ENCODE measurements at places on chromosomes 12 and 14.

GRCh38 chr12:3533703-3534386 lies 42.8 kb downstream of the PRMT8 start:
- DNase-seq, result no peak

DNA sequence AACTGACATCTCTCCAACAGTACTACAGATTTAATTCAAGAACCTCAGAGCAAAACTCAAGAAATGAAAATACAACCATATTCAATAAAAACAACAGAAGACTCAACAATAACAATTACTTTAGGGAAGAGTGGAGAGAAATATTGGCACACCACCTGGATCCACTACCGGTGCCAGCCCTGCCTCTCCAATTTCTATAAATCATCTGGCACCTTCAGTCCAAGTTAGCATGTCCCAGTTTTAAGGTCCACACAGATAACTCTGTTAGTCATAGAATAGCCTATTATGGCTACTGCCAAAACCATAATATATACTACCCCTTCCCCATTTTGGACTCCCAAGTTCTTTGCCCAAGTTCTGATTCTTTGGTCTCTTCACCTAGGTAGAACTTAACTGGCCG lies 69.9 kb upstream of the PSMA6 start:
- no peak for DNase-seq

- no peak for DNase-seq
These were observed 48.2 kb downstream of the SETD3 start for GRCh38 chr14:99432485-99432884.

DNA sequence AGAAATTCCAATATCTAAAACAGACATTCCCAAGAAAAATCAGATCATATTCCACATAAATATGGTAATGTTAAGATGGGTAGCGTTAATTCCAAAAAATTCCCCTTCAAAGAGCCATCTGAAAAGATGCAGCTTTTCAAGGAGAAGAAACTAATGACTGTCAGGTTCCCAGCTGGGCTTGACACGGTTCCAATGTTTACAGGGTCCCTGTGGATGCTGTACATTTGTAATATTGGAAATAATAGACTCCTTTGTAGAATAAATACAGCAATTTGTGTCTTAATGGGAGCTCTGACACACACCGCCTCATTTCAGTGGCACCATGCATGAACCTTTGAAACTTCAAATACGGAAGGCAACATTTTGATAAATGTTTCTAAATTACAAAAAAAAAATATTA lies 140.6 kb downstream of the ITPR2 start:
- DNase-seq, result no peak

- DNase-seq, result no peak
These were observed 118.6 kb upstream of the SYT1 start for GRCh38 chr12:78746001-78746400.

DNA sequence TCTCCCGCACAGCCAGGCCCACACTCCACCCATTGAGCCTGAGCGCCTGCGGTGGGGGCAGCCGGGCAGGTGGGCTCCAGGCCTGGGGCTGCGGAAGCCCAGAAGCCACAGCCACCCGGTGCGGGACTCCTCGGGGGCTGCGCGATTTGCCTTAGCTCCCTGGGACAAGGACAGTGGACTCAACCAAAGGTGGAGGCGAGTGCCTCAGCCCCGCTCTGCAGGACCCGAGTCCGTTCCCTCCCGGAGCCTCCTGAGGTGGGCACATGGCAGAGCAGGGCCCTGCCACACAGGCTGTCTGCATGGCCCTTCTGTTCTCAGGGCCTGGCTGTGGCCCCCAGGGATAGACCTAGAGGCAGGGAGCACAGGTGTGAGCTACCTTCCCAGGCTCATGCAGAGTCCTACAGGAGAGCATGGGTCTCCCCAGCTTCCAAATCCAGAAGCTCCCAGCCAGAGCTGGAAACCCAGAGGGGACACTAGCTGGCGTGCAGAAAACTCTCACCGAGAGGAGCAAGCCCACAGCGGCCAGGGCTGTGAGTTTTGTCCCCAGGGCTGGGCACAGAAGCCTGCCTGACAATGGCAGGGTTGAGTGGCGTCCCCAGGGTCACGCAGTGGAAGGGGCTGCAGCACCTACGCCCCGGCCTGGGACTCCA lies 22.2 kb upstream of the LRTM2 start:
- DNase-seq, result no peak

DNA sequence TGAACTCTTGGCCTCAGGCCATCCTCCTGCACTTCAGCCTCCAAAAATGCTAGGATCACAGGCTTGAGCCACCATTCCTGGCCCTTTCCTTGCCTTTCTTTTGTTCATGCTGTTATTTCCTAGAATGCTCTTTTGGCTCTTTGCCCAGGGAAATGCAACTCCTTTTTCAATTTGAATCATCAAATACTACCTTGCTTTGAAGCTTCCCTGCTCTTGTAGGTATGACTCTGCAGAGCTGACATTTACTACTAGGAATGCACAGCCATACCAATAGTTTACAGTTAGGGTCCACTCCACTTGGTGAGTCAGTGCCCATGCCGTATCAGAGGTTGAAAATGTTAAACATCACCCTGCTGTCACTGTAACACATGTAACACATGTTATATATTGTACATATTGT lies 107.0 kb upstream of the CRY1 start:
- peak; percentile 67 for DNase-seq
